ENCODE measurements at places on chromosomes 11 and 22.
A peak's percentile ranks its signal among the peaks of the same experiment; 100 is the strongest.

DNA sequence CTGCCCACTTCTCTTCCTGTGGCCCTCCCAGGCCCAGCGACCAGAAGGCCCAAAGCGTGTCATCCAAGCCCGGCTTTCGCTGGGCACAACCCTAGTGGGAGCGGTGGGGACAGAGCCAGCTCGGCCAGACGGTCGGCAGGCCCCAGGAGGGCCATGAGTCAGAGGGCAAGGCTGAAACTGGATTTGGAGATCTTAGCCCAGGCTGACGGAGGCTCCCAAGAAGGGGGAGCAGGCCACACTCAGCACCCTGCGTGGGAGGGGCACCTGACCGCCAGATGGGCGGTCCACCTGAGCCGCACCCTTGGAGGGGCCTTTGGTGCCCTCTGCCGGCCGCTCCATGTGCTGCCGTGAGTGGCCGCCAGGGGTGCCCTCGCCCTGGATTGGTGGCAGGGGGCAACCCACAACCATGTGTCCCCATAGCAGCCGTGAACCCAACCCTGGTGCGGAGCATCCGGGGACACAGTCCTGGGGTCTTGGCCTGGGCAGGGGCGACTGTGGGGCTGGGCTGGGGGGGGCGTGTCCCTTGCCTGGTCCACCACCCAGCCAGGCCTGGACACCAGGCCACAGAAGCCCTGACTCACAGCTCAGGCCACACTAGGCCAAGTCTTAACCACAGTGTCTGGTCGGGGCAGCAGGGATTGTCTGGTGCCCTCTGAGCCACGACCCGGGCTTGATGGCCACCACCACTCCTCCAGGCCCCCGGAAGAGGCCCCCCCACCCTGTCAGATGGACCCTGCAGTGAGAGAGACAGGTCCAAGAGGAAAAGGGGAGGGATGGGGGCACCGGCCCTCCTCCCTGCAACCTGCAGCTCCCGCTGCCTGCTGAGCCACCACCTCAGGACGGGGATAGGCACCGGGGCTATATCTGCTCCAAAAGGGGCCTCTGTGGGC is 19.2 kb upstream of the TALDO1 start:
- DNase-seq = peak; percentile 75

GRCh38 chr22:20439556-20439927 is 1.9 kb upstream of the SCARF2 start:
- DNase-seq = no peak

GRCh38 chr11:99687320-99687719 is 666.6 kb downstream of the CNTN5 start:
- DNase-seq = no peak

GRCh38 chr22:20565079-20565734 is 57.8 kb downstream of the MED15 start:
- DNase-seq = no peak

DNA sequence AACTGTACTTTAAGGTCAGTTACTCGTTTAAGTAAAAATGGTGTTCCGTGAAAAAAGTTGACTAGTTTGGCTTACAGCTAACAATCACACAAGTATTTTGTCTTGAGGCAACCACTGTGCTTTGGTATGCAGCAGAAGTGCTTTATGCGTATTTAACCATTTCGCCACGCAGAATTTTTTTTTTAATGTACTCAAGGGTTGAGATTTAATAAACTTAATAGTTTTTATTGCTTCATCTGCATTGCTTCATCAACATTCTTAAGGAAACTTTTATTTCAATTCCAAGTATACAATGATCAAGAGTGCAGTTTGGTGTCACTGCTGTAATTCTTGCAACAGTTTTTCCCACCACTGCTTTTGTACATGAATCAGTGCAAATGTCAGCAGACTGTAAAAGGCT is 66.4 kb downstream of the ZNRF3 start:
- DNase-seq = no peak

DNA sequence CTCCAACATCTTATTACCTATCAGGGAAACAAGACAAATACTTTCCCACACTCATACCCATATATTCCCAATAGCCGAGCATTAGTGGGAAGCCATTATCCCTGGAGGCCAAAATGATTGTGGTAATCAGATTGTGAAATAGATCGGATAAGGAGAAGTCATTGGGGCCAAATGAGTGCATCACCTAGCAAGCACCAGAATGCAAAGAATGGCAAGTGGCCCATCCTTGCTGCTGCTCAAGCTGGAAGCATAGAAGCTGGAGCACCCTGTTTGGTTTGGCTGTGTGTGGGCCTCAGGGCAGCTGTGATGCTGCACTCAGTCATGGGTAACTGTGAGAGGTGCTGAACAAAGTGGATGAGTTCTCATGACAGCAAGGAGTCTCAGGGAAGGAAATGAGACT is 18.7 kb upstream of the DBX1 start:
- no peak for DNase-seq

GRCh38 chr11:34988294-34989255 is 72.2 kb downstream of the PDHX start:
- no peak for DNase-seq

GRCh38 chr11:328012-328411 is 7.4 kb upstream of the IFITM3 start:
- no peak for DNase-seq

GRCh38 chr11:26025676-26026075 is 306.3 kb upstream of the ANO3 start:
- DNase-seq = no peak
